GM23248 (cell line): ENCODE measurements at places on chromosomes 13 and 19. TPM values are rescaled to one million over a fixed set of nuclear protein-coding genes. Genes with fewer than 3 reads are reported as not detected.
A peak's percentile ranks its signal among the peaks of the same experiment; 100 is the strongest.

The KCNC3 gene
- polyA plus RNA-seq = 0.04 TPM in 1 of 2 replicates, not detected in the other

The SPACA4 gene
- not detected in 2 replicates for polyA plus RNA-seq

DNA sequence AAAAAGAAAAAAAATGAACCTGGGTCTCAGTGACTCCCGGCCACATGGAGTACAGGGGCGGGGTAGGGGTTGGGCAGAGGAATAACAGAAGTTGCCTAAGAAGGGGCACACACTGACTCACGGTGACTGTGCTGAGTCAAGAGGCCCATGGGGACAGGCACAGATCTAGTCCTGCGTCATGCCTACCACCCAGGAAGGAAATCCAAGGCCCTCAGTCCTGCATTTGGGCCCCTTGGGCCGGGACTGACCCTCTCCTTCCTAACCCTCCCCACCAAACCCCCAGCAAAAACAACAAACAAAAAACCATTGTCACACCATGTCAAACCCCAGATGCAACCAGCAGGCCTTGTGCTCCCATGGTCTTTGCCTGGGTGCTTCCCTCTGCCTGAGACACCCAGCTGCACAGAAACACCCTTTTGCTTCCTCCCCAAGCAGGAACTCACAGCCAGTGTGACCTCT is 9.6 kb upstream of the NOTCH3 start:
- no peaks in the 10 kb centered on the region for H3K36me3 ChIP-seq
- H3K4me1 ChIP-seq = peaks cover 11% of the 10 kb centered on the region
- peak overlapping the region; percentile 64 for H3K27ac ChIP-seq
- no peak overlapping the region for H3K4me3 ChIP-seq

GRCh38 chr13:108195146-108195545 is 20.2 kb downstream of the LIG4 start:
- no peaks in the 10 kb centered on the region for H3K27me3 ChIP-seq
- DNase-seq = peak; percentile 53
- no peak overlapping the region for H3K27ac ChIP-seq
- H3K36me3 ChIP-seq = no peaks in the 10 kb centered on the region
- H3K4me3 ChIP-seq = no peak overlapping the region
- H3K4me1 ChIP-seq = no peaks in the 10 kb centered on the region

- no peaks in the 10 kb centered on the region for H3K36me3 ChIP-seq
Measured at GRCh38 chr13:34458756-34459715, 483.0 kb upstream of the NBEA start.

The ATXN8OS gene
- polyA plus RNA-seq = not detected in 2 replicates

The NXNL1 gene
- not detected in 2 replicates for polyA plus RNA-seq

DNA sequence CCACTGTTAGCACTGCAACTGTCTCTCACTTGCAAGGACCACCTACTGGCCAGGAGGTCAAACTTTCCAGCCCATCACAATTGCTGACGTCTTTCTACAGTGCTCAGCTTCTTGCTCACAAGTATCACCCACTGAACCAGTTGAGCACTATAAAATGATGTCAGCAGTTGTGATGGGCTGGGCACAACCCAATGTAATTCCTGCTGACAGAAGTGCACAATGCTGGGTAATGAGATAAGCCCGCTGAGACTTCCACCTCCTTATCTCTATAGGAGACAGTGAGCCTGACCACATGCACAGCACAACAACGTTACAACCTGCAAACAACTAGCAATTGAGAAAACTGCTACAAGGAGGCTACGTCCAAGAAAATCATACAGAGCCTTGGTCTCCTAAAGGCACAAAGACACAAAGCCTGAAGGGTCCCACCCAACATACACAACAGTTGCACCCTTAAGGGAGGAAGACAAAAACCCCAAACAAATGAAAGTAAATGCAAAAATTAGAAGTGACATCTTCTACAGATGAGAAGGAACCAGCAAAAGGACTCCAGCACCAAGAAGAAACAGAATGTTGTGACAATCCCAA is 273.2 kb downstream of the LIG4 start:
- no peaks in the 10 kb centered on the region for H3K4me1 ChIP-seq
- H3K36me3 ChIP-seq = no peaks in the 10 kb centered on the region
- H3K4me3 ChIP-seq = no peak overlapping the region
- H3K27ac ChIP-seq = no peak overlapping the region

The PRSS57 gene
- not detected in 2 replicates for polyA plus RNA-seq

GRCh38 chr13:105442040-105442439 is 1093.4 kb downstream of the EFNB2 start:
- DNase-seq = no peak
- no peak overlapping the region for H3K4me3 ChIP-seq
- H3K27ac ChIP-seq = no peak overlapping the region
- no peaks in the 10 kb centered on the region for H3K4me1 ChIP-seq

The SNAPC2 gene
- 47.2 and 49.4 TPM in 2 replicates for polyA plus RNA-seq

GRCh38 chr13:53920916-53921315 is 892.3 kb downstream of the OLFM4 start:
- DNase-seq = no peak
- H3K27ac ChIP-seq = no peak overlapping the region
- H3K4me3 ChIP-seq = no peak overlapping the region
- no peaks in the 10 kb centered on the region for H3K36me3 ChIP-seq

- H3K36me3 ChIP-seq = no peaks in the 10 kb centered on the region
- 0 out of 2 replicates have a peak, but pooled peaks cover 8% of the 10 kb centered on the region for H3K27me3 ChIP-seq
- no peak within 1 kb of the TSS for H3K27ac ChIP-seq
- no peak for DNase-seq
- H3K4me3 ChIP-seq = no peak within 1 kb of the TSS
- no peaks in the 10 kb centered on the region for H3K4me1 ChIP-seq
Measured at GRCh38 chr19:51531349-51532315, at the start of gene SIGLEC6. Gene SIGLEC6 (minus strand): TSS chr19:51531670. CDS start chr19:51531648, 22 bp downstream.

The ZNF582 gene
- 4.8 and 5.0 TPM in 2 replicates for polyA plus RNA-seq

- H3K4me1 ChIP-seq = no peaks in the 10 kb centered on the region
- H3K27me3 ChIP-seq = no peaks in the 10 kb centered on the region
Measured at GRCh38 chr19:38148337-38148736, 75.7 kb downstream of the DPF1 start.

DNA sequence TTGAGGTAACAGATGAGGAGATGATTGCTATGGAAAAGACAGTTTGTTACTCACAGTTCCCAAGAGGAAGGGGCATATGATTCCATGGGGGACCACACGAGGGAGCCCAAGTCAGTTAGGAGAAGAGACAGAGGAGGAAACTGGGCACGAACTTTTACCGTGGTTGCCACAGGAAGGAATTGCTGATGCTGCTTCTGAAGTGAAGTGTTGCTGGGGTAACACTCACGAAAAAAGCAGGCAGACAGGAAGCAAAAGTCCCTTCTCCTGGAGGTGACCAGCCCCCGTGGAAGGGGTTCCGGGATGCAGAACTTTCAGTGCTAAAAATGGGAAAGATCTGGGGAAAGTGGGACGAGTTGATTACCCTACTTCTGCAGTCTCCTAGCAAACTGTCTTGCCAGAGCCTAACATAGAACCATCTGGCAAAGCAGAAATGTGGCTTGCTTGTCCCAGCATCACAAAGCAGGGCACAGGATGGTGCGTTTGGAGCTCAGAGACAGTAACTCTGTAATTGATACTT is 35.4 kb upstream of the MAP3K10 start:
- no peaks in the 10 kb centered on the region for H3K4me1 ChIP-seq
- DNase-seq = peak; percentile 53
- H3K36me3 ChIP-seq = no peaks in the 10 kb centered on the region
- no peaks in the 10 kb centered on the region for H3K27me3 ChIP-seq
- H3K4me3 ChIP-seq = no peak overlapping the region
- H3K27ac ChIP-seq = no peak overlapping the region

GRCh38 chr13:39926345-39926744 is 270.9 kb downstream of the COG6 start:
- no peak for DNase-seq
- H3K27me3 ChIP-seq = no peaks in the 10 kb centered on the region; the same call in 1 of the 2 replicates
- H3K27ac ChIP-seq = no peak overlapping the region
- no peak overlapping the region for H3K4me3 ChIP-seq
- no peaks in the 10 kb centered on the region for H3K4me1 ChIP-seq

DNA sequence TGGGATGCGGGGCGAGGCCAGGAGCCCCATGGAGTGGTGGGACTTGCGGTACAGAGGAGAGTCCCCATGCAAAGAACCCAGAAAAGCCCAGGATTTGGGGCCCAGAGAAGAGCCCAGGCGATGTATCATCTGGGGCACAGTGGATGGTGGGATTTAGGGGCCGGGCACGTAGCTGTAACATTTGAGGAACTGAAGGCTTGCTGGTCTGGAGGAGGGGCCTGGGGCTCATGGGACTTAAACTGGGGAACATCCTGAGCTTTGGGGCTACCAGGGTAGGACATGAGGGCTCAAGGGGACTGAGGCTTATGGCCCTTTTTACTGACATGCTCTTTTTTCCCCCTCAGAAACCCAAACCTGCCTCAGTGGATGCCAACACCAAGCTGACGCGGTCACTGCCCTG is 13.5 kb downstream of the MED25 start:
- no peaks in the 10 kb centered on the region for H3K27me3 ChIP-seq
- H3K4me1 ChIP-seq = no peaks in the 10 kb centered on the region
- H3K4me3 ChIP-seq = no peak overlapping the region
- H3K36me3 ChIP-seq = no peaks in the 10 kb centered on the region; the same call in 1 of the 2 replicates
- DNase-seq = no peak
